ENCODE measurements at places on chromosomes 3 and 15. TPM values are rescaled to one million over a fixed set of nuclear protein-coding genes. Genes with fewer than 3 reads are reported as not detected.

DNA sequence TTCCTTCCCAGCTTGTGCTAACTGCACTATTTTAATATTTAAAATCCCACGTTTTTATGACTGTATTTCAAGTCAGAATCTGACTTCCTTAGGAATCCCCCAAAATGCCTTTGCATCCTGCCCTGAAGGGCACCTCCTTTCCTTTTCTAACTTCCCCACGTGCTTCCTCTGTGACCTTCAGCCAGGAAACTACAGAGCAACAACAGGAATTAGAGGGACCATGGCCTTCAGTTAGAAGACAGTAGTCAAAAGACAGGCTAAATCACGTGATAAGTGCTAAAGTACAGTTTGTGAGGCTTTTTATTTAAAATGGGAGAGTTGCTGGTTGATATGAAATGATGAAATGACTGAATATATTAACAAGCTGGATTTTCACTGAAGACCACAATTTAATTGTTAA is 11.8 kb upstream of the ABHD10 start:
- DNase-seq = no peak

GRCh38 chr3:142501004-142501926 is 53.4 kb upstream of the XRN1 start:
- no peak for DNase-seq

DNA sequence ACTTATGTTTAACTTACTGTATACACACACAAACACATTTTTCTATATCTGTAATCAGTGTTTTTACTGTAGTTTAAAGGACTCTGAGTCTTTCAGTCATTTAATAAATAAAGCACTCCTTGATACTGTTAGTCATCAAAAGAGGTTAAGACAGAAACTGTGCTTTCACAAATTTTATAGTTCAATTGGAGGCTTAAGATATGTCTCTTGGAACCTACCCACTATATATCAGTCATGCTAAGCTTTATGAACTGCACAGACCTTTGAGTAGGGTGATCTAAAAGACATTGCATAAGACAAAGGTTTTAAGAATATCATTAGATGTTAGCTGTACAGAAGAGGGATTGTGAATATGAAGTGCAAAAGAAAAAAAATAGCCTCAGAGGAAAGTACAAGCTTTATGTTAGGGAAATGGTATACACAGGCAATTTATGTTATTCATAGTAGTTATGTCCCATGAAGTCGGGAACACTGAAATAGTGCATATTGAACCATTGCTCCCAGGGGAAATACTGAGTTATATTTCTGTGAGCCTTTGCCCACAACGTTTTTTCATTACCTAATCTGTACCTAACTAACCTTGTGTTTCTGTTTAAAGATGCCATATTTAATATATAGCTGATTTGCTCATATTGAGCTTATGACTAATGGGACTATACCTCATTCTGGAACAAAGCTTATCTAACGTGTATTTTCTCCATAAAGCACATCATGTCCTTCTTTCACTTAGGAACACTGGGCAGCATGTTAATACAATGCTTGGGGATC is 19.7 kb downstream of the CHMP2B start:
- no peak for DNase-seq

- no peak for DNase-seq
These were observed 28.8 kb upstream of the VILL start for GRCh38 chr3:37961622-37962431.

DNA sequence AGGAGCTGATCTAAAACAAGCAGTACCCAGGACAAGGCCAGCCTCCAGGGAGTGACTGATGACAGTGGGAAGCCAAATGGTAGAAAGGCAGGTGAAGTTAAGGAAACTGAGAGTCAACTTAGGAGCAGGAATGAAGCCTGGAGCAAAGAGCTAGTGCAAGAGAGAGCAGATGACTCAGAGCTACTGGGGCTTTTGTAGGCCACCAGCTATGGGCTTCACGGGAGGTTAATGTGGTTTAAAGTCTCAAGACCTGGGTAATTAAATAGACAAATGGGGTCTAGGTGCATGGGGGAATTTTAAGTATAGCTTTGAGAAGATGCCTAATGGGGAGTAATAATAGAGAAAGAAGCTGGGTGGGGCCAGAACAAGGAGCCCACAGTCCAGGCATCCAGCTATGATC is 3.1 kb downstream of the CD86 start:
- DNase-seq = no peak

- no peak for DNase-seq
These were observed 171.0 kb upstream of the NECTIN3 start for GRCh38 chr3:110900576-110900975.

GRCh38 chr3:50211930-50212329 is 6.9 kb downstream of the SLC38A3 start:
- DNase-seq = no peak

DNA sequence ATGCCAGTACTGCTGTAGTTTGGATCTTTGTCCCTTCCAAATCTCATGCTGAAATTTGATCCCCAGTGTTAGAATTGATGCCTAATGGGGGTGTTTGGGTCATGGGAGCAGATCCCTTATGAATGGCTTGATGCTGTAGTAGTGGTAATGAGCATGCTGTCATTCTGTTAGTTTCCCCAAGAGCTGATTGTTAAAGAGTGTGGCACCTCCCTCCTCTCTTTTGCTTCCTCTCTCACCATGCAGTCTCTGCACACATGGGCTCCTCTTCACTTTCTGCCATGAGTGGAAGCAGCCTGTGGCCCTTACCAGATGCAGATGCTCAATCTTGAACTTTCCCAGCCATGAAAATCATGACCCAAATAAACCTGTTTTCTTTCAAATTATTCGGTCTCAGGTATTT is 141.3 kb upstream of the DPPA4 start:
- no peak for DNase-seq

- DNase-seq = no peak
These were observed 22.5 kb upstream of the VPS8 start for GRCh38 chr3:184789314-184789998.

The TNIK gene
- 36.9 TPM for total RNA-seq

The SLMAP gene
- total RNA-seq = 534 TPM

The CP gene
- total RNA-seq = 3.8 TPM

The BCHE gene
- total RNA-seq = 1.5 TPM
